ENCODE measurements at places on chromosomes 12 and 14.

DNA sequence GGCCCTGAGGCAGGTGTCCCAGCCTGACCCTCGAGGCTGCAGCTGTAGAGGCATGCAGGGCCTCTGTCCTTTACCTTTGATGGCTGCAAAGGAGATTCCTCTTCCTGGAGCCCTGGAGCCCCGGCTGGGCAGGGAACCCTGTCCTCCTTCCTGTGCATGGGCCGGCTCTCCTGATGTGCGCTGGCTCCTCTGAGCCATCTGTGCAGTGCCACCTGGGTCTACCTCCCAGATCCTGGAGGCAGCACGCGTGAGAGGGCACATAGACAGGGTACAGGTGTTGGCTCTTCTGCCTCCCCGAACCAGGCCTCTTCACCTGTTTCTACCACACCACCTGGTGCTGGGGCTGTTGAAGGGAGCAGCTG is 115.1 kb downstream of the BEGAIN start:
- no peak for DNase-seq

- no peak for DNase-seq
Observed at GRCh38 chr14:55850825-55851241, 267.4 kb upstream of the PELI2 start.

DNA sequence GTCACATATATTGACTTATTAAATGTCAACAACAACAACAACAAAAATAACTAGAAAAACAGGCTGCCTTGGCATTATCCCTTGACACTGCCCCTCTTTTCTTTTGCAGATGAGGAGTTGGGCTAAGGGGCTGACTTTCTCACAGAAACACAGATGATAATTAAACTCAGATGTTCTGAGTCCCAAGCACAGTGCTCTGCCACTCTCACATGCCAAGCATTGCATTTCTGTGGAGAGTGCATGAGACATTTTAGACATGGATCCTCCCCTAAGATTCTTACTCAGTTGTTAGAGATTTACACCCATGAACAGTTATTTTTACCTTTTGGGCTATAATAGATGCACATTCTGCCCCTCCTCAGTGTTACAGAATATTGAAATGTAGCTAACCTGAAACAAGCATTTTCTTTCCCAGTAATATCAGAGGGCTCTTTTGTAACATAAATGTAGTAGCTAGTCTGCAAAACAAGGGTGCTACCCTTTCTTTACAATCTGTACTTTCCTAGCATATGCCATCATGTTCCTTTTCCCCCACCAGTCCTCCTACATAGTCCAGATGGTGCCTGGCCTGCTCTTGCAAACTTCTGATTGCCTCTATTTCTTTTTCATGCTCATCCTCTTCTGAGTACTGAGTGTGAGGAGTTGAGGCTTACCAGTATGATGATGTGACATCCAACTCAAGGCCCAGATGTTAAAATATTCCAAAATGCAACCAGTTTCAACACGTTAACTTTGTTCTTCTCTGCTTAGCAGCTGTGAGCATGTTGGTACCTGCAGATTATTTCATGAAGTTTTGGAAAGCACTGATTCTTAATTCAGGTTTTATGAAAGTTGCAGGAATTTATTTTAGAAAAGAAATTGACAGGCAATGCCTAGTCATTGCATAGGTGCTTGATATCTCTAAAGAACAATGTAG is 125.0 kb upstream of the ATP2B1 start:
- no peak for DNase-seq

DNA sequence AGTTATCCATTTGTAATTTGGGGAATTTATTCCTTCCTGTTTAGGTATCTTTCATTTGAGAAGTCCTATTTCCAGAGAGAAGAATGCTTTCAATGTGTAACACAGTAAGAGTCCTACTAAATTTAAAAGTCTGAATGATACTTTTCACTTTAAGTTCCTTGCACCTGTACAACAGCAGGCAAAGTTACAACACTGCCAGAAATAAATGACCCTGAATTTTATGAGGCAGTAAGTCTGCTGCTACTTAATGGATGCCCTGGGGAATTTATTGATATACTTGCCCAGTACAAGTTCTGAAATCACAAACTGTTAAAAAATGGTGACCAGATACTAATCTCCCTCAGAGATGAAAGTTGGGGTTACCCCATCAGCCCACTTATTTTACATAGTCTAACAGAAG is 53.1 kb downstream of the NTS start:
- no peak for DNase-seq

DNA sequence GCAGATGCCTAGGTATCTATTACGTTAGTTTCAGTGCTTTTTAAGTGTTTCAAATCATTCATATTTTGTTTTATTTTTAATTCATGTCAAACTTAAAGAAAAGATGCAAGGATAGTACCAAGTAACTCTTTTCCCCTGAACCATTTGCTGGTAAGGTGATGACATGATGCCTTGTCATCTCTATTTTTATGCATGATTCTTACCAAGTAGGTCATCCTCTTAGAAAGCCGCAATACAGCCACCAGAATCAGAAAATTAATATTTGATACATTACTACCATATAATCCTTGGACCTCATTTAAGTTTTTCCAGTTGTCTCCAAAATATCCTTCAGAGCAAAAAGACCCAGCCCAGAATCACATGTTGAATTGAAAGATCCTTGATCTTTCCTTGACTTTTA is 22.3 kb downstream of the ATP5MC2 start:
- DNase-seq, result no peak

DNA sequence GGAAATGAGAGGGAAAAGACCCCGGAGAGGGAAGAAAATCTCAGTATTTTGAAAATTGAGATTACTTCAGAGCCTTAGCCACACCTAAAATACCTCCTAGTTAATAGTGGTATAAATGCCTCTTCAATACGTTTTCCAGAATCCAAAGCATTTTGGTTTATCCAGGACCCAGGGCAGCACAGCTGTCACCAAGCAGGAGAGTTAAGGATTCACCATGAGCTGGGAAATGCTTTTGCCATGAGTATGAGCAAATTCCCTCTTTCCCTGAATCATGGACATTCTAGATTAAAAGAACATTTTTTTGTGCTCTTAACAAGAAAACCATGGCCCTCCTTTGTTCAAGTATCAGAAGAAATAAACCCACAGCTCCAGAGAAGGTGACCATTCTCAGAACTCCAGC is 21.8 kb upstream of the RTRAF start:
- DNase-seq, result no peak

DNA sequence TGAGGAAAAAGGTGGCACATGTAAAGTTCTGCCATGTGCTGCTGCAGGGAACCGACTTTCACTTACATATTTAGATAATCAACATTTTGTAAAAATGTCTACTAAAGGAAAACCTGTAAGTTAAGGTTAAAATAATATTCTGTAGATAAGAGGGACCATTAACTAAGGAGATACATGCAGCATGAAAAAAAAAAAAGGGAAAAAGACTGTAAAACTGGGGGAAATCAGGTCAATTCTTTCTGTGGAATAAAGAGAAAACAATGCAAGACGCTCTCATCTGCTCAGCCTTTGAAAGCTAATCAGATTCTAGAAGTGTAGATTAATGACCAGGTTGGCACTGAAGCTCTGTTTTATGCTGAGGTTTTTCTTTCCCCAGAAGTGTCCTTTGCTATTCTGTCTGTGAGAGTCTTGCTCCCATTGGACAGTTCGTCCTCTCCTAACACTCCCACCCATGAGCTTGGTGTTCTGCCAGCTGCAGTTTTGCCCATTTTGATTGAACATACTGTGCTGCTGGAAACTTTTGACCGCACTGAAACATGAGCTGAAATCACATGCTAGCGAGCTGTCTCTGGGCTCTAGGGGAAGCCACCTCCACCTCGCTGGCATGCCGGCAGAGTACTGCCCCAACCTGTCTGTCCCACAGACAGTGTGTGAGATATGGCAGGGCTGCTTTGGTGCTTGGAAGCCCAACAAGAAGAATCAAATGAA is 39.7 kb downstream of the PPTC7 start:
- DNase-seq, result no peak

GRCh38 chr12:75317784-75318183 is 12.3 kb downstream of the CAPS2 start:
- DNase-seq, result no peak

DNA sequence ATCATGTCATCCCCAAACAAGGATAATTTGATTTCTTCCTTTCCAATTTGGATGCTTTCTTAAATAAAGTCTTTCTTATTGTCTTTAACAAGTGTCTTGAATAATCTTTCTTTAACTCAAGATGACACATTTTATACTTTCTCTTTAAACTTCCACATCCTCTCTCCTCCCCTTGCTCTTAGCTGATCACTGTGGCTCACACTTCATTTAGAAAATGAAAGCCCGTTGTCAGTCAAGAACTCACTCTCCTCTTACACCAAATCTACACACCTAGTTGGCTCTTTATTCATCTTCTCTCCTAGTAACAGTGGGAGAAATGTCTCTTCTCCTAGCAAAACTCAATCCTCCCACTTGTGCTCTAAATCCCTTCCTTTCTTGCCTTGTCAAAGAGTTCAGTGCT is 10.4 kb upstream of the RMST start:
- DNase-seq, result no peak

DNA sequence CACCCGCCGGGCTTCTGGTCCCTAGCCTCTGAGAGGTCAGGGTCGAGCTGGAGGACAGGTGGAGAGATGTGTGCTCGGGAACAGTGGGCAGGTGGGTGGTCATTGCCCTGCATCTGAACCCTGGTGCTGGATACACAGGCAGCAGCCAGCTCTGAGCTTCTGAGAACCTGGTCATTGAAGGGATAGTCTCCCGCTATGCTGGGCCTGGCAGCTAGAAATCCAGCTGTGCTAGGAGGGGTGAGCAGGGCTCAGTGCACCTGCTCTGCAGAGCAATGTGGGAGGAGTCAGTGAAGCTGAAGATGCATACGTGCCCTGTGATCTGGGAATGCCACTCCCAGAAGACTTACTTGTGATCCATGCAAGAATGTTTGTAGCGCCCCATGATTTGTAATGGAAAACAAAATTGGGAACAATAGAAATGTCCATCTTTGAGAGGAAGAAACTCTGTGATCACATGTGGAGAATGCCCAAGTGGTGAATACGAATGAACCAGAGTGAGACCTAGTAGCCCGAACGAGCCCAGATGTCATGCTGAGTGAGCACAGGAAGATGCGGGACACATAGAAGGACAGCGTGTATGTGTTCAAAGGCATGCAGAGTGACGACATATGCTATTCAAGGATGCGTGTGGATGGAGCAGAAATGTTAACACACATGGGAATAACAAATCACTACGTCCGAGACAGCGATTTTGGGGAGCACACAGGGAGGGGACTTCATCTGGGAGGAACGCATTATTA is 63.4 kb downstream of the AACS start:
- no peak for DNase-seq

DNA sequence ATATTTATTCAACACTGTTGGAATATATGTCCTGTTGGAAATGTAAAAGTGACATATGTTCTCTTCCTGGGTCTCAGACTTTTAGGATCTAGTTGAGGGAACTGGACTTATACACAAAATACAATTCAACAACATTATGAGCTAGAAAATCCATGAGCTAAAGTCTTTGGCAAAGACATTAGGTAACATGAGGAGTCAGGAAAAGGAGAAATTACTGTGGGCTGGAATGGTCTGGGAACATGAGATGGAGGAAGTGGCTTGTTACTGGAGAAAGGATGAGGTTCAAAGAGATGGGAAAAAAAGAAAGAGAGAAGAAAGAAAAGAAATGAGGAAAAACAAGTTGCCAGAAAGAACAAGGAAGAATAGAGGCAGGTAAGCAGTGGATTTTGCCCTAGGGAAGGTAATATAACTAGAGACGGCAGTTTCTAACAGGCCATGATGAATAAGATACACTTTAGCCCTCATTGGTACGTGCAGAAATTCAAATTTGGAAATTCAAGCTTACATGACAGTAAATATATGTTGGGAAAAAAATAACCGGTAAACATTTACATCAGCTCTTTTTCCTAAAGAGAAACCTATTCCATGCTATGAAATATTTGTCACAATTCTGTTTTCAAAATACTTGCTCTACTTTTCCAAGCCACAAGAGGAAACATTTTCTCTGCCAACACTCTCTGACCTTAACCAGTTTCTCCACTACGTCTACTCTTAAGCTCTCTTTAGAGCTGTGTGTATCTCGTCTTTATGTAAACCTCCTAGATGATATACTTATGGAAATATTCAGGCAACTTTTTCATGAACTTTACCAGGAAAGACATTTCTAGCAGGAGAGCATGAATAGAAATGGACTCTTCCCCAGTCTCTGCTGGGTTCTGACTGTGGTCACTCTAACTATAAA is 268.8 kb upstream of the BTG1 start:
- no peak for DNase-seq

DNA sequence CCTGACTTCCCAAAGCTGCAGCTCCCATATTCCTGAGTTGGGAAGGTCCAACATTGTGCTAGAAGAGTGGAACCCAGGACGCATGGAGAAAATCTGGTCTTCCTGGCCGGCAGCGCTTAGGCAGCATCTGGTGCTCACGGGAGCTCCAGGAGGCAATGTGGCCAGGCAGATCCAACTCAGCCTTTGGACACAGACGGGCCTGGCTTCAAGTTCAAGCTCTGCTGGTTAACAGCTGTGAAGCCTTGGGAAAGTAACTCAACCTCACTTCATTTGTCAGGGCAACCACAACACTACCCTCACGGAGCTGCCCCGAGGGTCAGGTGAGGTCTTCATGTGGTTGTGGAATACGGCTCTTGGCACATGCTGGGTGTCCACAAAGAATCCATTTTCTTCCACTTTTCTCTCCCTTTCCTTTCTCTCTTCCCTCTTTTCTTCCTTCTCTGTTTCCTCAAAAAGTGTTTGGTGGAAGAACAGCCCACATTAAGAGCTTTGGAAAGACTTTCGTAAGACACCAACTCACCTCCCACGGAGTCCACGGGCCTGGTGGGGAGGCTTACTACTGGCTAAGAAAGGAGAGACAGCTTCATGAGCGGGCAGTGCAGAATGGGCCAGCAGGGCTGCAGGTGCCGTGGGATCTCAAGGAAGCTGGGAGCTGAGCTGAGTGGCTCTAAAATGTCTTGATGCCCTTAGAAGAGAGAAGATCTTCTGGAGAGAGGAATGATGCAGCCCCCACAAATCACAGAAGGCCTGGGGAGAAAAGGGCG is 2.4 kb upstream of the FAM181A start:
- DNase-seq, result no peak

- DNase-seq, result no peak
Observed at GRCh38 chr12:94725375-94726168, 75.2 kb upstream of the TMCC3 start.

GRCh38 chr12:106442575-106442974 is 85.0 kb downstream of the POLR3B start:
- no peak for DNase-seq

- DNase-seq, result no peak
Observed at GRCh38 chr12:27260746-27261145, 16.7 kb downstream of the STK38L start.

DNA sequence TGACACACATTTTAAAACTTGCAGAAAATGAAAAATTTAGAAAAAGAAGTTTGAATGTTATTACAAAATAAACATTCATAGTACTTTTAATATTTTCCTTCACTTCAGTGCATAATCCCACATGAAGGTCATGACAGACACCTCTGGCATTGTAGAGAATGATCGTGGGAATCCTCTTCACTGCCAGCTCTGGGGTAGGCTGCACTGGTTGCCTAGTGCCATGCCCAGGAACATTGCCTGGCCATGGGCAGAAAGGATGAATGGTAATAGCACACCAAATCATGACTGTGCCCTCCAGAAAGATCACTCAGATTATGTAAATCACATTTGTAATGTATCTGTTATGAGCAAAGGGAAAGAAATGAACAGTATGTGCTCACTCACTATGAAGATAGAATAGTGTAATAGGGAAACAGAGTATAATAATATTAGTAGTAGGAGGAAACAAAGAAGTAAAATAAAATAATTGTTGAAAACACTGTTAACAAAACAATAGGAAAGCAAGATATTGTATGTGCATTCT is 161.6 kb downstream of the PLCZ1 start:
- DNase-seq, result no peak

GRCh38 chr12:125124320-125124966 is 59.2 kb downstream of the AACS start:
- no peak for DNase-seq

Measured in stimulated activated CD8-positive, alpha-beta memory T cell treated with anti-CD3 and anti-CD28 coated beads, Interleukin-7, amount 100 ng/mL, for 24 hours (primary cell).